Mammary epithelial cell (primary cell): ENCODE measurements at places on chromosomes 11 and 22. TPM values are rescaled to one million over a fixed set of nuclear protein-coding genes. Genes with fewer than 3 reads are reported as not detected.

GRCh38 chr11:69417699-69418085, 63.8 kb upstream of the LINC01488 start:
- DNase-seq = no peak

- peak; percentile 82 for DNase-seq
These were observed 61.6 kb upstream of the PPARA start for GRCh38 chr22:46088541-46089311.

GRCh38 chr11:32092581-32093170, 1.8 kb downstream of the RCN1 start:
- DNase-seq = no peak

Gene KDELR3
- 6.5 and 18.4 TPM in 2 replicates for total RNA-seq

- peak; percentile 79 for DNase-seq
These were observed 16.1 kb downstream of the BIK start for GRCh38 chr22:43126501-43127165.

- no peak for DNase-seq
These were observed 3.4 kb downstream of the EMID1 start for GRCh38 chr22:29208879-29209623.

DNA sequence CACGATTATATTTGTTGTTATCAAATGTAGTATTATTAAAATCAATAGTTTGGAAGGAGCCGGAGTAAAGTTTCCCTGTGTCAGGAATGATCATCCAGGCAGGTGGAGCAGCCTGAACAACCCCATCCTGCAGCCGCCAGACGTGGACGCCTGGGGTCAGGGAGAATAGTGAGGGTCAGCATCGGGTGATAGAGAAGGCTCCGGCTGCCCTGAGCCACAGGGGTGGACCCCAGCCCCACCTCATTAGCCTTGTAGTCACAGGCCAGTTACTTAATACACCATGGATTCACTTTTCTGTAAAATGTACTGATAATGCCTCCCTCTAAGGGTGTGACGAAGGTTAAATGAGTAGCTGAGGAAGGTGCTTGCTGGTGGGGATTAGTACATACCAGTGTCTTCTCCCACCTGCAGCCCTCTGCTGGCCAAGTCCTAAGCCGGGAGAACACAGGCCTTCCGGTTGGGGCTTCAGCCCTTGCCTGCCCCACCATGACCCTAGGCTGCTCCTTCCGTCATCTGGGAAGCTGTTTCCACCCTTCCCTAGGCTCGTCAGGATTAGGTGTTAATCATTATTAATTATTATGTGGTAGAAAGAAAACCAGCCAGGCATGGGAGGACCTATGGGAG, 14.9 kb downstream of the TMEM121B start:
- no peak for DNase-seq

- DNase-seq = no peak
These were observed 14.6 kb upstream of the FCHSD2 start for GRCh38 chr11:73156686-73157085.

Gene MRGPRX4
- total RNA-seq = 0.37 and 1.2 TPM in 2 replicates

DNA sequence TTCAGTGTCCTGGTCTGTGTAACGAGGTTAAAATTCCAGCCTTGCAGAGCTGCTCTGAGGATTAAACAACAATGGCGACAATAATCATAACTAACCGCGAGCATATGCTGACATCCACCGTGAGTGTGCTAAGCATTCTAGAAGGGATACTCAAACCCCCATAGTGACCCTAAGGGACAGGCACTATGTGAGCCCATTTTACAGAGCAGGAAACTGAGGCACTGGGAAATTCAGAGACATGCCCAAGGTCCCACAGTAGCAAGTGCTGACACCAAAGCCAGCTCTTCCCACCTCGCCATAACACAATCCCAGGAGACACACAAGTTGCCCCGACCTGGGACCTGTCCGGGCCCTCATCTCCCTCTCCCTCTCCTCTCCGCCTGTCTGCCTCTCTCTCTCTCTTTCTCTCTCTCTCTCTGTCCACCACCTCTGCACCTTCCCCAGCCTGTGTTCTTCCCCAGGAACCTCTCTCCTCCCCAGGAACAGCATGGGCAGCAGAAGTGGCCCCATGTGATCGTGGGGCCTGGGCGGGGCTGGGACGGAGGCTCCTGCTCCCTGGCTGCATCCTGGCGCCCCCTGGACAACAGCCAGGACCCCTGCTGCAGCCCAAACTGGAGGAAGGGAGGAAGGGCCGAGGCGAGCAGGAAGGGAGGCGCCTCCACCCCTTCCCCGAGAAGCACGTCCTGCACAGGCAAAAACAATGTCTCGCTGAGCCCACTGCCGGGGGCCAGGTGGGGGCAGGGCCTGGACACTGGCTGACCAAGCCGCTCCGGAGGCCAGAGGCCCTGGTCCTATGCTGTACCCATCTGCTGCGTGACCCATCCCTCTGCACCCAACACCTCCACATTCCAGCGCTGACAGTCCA, 14.8 kb upstream of the MFNG start:
- no peak for DNase-seq

Gene APOA5
- total RNA-seq = not detected in 2 replicates

DNA sequence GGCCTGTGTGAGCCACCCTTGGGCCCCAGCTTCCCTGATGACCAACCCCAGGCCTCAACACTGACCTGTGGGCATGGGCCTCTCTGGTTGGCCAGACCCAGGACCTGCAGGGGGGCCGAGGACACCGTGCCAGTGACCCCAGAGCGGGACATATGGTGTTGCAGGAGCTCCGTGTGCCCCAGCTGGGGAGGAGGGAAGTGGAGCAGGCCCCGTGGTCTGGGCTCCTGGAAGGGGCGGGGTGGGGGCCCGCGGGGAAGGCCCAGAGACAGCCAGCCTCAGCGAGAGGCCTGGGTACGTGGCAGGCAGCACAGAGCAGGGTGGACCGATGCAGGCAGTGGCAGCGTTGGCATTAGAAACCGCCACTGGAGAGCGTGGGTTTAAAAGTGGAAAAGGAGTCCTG, 22.2 kb downstream of the MUC6 start:
- no peak for DNase-seq

DNA sequence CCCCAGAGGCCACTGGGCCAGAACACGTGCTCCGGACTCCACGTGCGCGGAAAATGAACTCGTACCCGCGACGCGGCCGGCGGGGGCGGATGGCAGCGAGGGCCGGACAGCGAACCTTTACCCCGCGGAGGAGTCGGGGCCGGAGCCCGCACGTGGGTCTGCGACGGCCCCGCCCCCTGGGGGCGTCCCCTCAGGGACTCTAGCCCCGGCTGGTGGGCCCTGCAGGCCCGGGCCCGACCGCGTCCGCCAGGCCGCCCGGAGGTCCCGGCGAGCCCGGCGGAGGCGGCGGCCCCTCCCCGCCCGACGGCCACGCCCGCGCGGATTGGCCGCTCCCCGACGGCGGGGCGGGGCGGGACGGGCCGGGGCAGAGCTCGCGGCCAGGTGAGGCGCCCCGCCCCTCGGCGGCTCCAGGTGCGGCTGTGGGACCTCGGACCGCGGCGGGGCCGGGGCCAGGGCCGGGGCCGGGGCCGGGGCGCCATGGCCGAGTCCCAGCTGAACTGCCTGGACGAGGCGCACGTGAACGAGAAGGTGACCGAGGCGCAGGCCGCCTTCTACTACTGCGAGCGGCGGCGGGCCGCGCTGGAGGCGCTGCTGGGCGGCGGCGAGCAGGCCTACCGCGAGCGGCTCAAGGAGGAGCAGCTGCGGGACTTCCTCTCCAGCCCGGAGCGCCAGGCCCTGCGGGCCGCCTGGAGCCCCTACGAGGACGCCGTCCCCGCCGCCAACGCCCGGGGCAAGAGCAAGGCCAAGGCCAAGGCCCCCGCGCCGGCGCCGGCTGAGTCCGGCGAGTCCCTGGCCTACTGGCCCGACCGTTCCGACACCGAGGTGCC, at the start of gene FAM83F:
Gene FAM83F (plus strand): TSS at position 389 of the 827 bp plus-strand sequence. CDS start 89 bp downstream, at position 478.
- peak; percentile 69 for DNase-seq

Gene ADORA2A
- total RNA-seq = 1.2 TPM

Gene MN1
- total RNA-seq = 1.5 TPM

Gene LRRC55
- total RNA-seq = not detected in 2 replicates

GRCh38 chr11:122813176-122813893, 25.0 kb upstream of the CRTAM start:
- DNase-seq = no peak

DNA sequence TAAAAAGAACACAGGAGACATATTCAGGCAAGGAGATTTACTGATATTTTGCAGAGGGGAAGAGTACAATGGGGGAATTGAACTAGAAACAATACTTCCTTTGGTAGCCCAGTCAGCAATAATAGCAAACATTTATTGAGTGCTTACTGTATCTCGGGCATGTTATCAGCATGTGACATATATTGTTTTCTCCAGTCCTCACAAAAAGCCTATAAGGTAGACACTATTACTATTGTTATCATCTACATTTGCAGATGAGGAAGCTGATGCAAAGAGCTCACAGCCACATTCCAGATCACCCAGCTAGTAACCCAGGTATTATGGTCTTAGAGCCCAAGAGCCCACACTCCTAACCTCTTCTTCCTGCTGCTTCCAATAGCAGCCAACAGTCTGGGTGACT, 27.9 kb downstream of the NAV2 start:
- no peak for DNase-seq

DNA sequence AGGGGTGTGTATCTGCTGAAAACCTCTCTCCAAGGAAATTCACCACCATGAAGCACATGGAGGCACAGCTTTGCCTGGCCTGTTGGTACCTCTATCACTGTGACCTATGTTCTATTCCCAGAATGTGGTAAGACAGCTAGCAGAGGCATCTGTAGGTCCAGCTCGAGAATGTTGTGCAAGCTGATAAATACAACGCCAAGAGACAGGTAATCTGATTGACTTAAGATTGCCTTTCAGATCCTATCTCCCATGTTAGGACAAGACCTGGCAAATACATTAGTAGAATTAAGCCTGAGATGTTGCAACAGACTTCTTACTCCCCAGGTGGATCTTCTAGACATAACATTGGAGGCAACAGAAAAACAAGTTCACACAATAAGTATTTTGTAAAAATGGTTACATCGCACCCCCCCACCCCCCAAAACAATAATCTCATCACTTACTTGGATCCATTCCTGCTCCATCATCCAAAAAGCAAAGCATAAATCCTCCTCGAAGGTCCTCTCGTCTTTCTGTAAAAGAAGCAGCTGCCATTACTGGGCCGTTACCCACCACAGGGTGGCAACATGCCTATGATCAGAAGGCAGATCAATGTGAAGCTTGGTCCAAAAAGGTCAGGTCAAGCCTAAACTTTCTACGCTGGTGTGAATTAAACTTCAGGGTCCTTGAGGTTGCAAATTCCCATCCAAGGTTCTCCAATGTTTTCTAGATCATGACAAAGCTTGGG, 18.5 kb downstream of the MORC2 start:
- DNase-seq = peak; percentile 17

GRCh38 chr11:85628771-85629341, 463 bp downstream of the TMEM126B start:
- no peak for DNase-seq
